Stimulated activated naive CD8-positive, alpha-beta T cell treated with anti-CD3 and anti-CD28 coated beads, Interleukin-15, amount 100 ng/mL, for 72 hours (primary cell): ENCODE measurements at places on chromosomes 2 and 18.

DNA sequence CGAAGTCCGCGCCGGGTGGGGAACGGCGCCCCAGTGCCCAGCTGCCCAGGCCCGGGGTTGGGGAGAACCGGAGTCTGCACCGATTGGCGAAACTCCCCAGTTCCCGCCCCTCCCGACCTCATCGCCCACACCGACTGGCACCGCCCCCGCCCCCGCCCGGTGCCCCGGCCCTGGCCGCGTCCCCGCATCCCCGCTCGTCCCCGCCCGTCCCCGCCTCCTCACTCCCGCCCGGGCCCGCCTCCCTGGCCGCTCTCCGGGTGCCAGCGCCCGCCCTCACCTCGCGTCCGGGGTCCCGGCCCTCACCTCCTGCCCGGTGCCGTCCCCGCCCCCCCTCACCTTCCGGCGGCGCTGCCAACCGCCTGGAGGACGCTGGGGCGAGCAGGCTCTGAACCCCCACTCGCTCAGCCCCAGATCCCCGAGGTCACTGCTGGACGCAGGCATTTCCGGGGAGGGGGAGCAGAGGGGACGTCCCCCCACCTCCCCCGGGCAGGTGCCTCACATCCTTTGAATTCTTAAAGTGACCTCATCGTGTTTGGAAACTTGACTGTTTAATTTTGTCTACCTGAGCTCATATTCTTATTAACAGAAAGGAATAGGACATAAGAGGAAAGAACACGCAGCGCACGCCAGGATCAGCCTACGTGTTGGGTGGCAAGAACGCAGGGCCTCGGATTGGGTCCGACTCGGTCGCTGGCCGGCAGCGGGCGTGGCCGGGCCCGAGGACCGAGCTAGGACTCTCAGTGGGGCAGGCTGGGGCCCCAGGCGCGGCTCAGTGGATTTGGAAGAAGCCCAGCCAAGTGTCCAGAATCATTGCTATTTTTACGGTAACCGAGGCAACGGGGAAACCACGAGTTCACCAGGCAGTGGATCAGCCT lies at the start of gene FAM110C:
Gene FAM110C (minus strand): TSS at position 35 of the 875 bp plus-strand sequence. CDS start 120 bp downstream, outside the sequence.
- DNase-seq, result peak; percentile 19

- no peak for DNase-seq
Observed at GRCh38 chr2:110854355-110855081, 122.1 kb downstream of the ACOXL start.

- no peak for DNase-seq
Observed at GRCh38 chr2:126307740-126308139, 348.2 kb upstream of the GYPC start.

GRCh38 chr2:45741161-45741850 lies 89.8 kb downstream of the PRKCE start:
- no peak for DNase-seq

DNA sequence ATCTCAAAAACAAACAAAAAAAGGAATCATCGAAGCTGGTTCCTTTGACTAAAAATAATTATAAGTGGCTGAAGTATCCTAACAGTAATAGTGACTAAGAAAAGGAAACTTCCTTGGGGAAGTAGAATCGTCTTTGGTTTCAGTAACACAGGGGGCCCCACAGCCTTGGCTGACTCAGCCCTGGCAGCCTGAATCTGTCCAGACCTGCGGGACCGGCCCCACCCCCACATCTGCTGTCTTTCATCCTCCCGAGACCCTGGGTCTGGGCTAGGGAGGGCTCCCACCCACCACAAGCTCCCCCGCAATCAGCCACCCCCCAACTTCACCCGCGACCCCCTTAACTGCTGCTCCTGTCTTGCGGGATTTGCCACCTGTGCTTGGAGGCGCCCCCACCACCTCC lies 1452.6 kb upstream of the ACVR2A start:
- DNase-seq, result no peak

- DNase-seq, result no peak
Observed at GRCh38 chr2:30511122-30512083, 64.4 kb downstream of the LCLAT1 start.

DNA sequence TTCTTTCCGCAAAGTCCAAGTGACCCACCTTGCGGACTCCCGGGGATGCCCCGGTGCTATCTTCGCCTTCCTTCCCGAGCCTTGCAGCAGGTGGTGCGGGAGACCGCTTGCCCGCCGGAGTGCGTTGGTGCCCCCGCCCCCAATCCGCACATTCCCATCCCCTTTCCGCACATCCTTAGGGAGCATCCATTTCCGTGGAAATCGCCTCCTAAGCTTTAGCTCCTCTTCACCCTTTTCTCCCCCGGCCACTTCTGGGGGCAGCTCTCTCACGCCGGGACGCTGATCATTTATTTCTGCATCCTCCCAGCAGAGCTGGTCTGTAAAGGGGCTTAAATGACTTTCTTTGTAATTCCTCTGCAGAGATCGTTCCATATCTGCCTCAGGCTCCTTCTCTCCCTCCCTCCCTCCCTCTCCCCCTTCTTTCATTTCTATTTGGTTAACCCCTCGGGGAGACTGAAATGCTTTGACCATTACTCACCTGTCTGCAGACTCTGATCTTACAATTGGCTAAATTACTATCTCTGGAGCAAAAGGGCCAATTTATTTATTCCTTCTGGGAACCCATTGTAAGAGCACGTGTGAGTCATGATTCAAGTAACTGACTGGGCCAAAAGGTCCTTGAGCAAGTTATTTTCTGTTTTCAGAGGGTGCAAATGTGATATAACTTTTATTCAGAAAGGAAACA lies 1.3 kb upstream of the LYPD1 start:
- DNase-seq, result no peak

DNA sequence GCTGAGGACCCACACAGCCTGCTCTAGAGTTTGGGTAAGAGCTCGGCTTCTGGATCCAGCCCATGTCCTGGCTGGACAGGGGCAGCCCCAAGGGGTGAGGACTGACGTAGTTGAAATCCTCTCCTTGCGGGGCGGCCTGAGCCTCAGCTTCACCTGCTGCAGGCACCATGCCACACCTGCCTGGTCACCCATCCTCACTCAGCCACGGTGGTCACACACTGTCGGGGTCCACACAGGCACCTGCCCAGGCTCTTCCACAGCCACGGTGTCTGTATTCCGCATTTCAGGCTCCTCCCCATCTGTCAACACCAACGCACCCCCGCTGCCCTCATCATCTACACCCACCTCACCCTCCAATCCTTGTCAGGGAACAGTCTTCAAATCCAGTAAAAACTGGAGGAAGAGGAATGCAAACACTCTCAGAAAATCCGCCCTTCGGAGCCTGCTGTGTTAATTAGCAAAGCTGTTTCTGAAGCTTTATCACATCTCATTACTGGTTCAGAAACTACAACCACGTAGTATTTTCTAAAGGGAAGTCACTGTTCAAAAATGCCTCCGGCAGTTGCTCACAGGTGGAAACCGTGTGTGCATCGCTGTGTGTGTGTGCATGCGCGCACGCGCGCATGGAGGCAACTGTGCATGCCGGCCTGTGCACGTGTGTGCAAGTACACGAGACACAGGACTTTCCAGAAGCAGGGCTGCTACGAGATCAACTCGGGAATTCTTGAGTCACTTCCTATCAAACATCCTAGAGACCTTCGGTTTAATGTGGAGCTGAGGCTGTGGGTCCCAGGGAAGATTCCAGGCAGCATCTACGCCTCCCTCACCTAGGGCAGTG lies 38.2 kb downstream of the SLC66A2 start:
- DNase-seq, result no peak

DNA sequence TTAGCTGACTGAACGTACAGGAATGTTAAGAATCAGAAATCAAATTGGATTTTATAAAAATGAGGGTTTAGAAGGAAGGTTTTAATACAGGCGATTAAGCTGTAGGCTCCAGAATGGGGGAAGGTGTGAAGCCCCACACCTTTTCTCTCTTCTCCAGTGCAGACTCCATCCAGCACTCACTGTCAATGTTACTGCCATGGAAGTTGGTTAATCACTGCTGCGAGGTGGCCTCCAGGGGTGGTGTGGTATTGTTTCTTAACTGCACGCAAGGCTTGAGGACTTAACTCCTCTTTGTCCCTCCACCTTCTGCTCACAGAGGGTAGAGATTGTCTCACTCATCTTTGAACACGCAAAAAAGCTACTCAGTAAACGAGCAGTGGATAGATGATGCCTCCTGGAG lies 26.9 kb upstream of the YWHAQ start:
- DNase-seq, result no peak

DNA sequence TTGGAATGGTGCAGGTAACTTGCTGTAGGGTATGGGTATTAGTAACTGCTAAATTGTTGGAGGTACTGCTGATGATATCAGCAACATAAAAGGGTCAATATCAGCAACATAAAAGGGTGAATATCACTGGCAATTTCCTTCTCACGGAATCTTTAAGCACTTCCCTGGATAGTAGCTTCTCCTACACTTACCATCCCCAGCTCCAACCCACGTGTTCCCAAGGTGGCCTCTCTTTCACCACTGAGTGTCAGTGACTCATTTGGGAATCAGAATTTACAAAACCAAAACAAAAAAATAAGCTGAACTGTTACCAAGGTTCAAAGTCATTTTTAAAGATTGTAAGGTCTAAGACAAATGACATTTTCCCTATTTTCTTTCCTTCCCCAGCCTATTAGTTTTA lies 70.8 kb downstream of the LRP2 start:
- no peak for DNase-seq

GRCh38 chr2:215435870-215436704 lies at the start of gene FN1:
Gene FN1 (minus strand): TSS chr2:215436068. CDS start chr2:215435802, 266 bp downstream.
- peak; percentile 57 for DNase-seq

DNA sequence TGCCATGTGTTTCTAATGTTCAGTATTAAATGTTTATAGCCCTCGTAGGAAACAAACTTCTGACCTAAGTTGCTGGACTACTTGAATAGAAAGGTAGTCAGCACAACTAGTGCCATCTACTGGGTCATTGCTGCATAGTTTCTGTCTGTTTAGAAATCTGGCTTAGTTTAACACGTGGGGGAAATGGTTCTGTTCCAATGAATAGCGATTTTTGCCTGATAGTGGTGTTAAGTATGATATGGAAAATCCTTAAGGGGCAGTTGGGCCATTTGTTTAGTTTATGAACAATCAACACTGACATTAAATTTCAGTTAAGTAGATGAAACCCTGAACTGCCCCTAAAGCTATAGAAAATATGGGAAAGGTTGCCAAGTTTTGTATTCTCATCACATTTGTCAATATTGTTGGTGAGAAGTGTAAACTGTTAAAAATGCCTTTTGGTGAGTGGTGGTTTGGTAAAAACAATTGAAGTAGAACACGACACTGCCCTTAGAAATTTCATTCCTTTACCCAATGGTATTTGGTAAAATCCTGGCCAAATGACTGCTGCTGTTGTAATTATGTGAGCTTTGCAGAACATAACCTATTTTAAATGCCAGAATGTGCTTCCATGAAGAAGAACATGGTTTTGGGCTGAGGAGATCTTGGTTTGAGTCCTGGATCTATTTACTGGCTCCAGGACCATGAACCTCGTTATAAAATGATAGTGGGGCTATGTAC lies 13.2 kb downstream of the NABP1 start:
- peak; percentile 37 for DNase-seq

DNA sequence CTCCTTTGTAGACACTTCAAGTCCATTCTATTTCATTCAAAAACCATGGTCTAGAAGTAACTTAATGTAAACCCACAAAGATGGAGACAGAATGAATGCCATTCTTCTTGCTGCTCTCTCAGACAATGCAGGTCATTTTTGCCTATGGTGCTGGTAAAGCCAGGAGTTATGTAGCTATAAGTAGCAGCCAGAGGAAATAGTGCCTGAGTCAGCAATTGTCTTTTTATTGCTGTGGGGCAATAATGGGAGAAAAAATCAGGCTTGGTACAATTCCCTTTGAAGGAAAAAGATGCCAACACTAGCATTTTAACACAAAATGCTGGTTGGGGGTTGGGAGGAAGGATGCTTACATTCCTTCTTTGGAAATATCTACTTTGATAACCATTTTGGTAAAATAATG lies 43.5 kb downstream of the SCN1A start:
- no peak for DNase-seq

DNA sequence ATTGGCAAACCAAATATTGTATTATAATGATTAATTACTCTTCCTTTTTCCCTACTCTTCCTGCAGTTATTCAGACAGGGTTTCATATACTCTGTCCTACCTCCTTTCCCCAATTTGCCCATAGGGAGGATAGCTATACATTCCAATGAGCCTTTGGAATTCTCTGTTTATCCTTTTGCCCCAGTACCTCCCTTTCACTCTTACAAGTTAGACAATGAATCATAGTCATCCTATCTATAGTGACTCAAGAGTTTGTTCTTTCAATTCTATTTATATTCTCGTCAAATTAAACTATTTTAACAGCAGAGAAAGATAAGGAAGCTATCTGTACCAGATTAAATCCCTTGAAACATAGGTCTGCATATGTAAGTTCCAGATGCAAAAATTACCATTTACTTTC lies 437.5 kb downstream of the NR4A2 start:
- no peak for DNase-seq

DNA sequence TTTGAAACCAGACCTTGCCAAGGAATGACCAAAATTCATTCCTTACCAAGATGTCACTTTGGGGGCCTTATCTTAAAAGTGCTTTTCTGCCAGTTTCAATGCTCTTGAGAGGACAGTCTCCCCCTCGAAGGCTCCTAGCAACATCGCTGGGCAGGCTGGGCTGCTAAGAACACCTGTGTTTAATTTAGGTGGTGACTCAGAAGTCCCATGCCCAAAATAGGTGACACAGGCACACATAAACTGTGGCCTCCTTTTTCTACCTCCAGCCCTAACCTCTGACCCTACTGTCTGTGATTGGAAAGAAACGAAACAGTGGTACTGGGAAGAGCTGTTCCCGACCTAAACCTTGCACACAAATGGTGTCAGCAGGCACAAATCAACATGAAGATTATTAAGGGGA lies 28.7 kb upstream of the ROCK2 start:
- DNase-seq, result no peak

DNA sequence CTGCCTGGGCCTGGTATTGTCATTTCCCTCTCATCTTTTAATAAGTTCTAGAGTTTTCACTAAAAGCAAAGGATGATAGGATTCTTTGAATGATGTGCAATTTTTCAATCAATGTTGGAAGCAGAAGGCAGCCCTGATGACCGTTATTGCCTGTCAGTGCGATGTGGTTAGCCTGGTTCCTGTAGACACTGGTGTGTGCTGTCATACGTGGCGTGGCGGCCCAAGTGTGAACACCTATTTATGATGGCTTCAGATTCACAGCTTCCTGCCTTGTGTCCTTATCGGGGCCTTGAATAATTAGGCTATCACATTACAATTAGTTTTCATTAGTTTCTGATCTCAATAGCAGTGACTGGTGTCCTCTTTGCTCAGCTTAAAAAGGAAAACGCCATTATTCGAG lies 218.5 kb downstream of the TPGS2 start:
- no peak for DNase-seq

GRCh38 chr2:53785366-53785765 lies 1.4 kb downstream of the ASB3 start:
- no peak for DNase-seq

DNA sequence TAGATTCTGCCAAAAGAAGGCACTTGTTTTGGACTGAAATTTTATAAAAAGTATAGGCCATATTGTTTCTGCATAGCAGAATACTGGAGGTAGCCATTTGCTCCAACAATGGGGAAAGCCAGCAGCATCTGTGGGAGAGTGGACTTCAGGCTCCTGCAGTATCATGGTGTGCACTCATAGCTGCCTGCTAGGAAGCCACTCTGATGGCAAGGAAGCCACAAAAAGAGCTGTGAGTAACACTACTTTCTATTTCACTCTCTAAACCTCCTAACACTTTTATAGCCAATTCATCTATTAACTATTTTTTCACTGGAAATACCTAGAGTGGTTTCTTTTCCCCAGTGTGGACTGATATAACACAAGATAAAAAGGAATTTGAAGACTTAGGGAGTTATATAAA lies 144.4 kb upstream of the KCNJ3 start:
- DNase-seq, result no peak

- DNase-seq, result no peak
Observed at GRCh38 chr2:144403933-144404332, 116.0 kb downstream of the ZEB2 start.

- DNase-seq, result no peak
Observed at GRCh38 chr2:228268756-228269155, 87.3 kb upstream of the SPHKAP start.
